ENCODE measurements at places on chromosomes 12 and 14. TPM values are rescaled to one million over a fixed set of nuclear protein-coding genes. Genes with fewer than 3 reads are reported as not detected.

DNA sequence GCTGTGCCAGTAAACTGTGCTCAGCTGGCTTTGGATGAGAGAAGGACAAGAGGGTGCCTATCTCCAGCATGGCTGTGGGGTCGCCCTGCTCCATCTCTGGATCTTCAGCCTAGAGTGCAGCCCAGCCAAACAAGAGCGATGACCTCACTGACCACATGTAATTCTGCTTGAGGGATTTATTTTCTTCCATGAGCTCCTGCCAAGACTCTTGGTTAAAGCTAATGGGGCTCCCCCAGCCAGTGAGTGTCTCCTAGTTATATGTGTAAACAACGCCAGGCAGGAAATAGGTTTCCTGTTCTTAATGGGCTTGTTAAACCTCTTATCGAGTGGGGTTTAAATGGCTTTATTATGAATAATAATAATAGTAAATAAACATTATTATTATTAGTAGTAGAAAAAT is 397.2 kb downstream of the NRXN3 start:
- peak; percentile 13 for DNase-seq

- no peak for DNase-seq
These were observed 40.8 kb downstream of the GPR65 start for GRCh38 chr14:88045705-88046104.

DNA sequence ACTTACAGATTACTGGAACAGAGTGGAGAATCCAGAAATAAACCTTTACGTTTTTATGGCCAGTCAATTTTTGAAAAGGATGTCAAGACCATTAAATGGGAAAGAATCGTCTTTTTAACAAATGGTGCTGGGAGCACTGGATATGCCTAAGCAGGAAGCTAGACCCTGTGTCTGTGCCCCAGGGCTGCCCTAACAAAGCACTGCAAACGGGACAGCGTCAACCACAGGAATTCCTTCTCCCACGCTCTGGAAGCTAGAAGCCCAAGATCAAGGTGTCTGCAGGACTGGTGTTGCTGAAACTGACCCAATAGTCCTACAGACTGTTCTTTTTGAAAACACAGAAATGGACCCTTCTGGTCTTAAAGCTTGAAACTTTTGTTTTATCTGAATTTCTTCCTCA is 9.3 kb upstream of the TMEM121 start:
- DNase-seq = no peak

REM2 gene
- not detected for total RNA-seq

PSMC6 gene
- 111 TPM for total RNA-seq

CSRP2 gene
- total RNA-seq = 26.7 TPM

KLHL33 gene
- 0.18 TPM for total RNA-seq

SLC41A2 gene
- 32.3 TPM for total RNA-seq

DNA sequence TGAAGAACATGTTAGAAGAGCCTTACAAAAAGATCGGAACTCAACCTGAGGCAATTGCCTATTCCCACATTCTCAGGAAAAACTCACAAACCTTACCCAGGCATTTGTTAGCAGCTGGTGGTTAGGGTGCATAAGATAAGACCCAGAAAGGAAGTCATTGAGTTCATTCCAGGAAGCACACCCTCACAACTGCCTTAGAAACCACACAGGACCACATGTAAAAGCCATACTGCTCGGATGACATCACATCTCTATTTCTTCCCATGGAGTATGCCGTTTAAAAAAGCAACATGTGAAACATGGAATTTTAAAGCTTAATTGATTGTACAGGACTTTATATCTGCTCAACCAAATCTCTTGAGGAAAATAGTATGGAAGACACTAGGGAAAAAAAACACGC is 411.2 kb downstream of the DAD1 start:
- no peak for DNase-seq

LMNTD1 gene
- total RNA-seq = not detected

DNA sequence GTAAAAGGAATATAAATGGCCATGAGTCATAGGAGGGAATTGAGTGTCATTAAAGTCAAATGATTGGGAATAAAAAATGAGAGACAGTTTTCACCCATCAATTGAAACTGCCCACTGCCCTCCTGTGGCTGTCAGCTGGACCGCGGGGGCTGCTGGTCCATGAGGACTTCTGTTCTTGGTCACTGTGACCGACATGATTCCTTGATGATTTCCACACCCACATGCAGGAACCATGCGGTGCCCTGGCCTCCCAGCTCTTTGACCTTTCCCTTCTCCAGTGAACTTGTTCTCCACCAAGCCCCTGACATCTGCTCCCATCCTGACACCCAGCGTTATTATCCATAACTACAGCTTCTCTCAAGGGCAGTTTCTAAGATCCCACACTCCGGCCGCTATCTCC is 48.4 kb downstream of the C12orf75 start:
- peak; percentile 8 for DNase-seq

DNA sequence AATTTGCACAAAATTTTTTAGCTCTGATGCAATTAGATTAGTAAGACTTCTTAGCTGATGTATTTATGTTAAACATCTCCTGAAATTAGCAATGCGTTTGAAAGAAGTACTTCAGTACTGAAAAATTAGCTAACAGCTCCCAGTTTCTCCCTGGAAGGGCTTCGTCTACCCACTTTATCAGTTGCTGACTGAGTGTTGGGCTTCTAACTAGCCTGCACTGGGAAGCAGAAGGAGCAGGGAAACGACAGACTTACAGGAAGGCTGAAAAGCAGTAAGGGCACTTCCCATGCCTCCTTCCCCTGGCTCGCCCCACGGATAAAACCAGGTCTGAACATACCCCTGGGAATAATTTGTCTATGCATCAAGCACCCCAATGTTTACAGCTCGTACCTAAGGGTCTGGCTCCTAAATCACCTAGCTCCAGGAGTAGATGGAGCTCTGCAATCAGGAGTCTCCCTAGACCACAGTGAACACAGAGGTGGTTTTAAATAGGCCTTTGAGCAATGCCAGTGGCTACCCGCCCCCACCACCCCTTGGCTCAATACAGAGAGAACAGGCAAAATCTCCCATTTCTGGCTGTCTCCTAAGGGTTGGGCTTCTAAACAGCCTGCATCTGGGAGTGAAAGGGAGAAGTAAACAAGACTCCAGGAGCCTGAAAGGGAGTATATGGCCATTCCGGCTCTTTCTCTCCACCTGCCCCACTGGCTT is 23.7 kb downstream of the A2M start:
- DNase-seq = no peak

DNA sequence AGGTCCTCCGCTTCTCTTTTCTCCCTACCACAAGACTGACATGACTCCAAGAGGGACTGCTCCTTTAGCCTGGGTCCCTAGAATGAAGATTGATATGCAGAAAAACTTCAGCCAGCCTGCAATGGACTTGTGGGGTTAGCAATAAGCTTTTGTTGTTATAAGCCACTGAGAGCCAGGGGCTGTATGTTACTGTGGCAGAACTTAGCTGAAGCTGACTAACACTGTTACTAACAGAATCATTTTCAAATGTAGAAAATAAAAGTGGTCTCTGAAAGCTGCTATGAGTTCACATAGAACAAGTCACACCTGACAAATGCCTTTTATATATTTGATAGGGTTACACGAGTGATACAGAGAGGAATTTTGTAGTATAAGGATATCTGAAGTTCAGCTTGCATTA is 13.6 kb upstream of the RFLNA start:
- no peak for DNase-seq

ACSS3 gene
- total RNA-seq = 24.5 TPM

DNA sequence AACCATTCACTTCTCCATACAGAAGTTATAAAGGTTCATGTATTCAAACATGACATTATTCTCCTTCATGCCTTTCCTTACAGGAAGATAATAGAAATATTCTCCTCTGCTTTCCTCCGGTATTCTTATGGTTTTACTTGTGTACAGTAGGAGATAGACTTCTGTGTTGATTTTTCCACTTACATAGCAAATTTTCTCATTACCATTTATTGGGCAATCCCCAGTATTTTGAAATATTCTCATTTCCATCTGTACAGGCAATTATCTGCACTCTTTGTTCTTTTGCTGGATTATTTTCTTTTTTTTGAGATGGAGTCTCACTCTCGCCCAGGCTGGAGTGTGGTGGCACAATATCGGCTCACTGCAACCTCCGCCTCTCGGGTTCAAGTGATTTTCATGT is 11.0 kb downstream of the PXMP2 start:
- DNase-seq = no peak

ETFBKMT gene
- total RNA-seq = 6.2 TPM

DNA sequence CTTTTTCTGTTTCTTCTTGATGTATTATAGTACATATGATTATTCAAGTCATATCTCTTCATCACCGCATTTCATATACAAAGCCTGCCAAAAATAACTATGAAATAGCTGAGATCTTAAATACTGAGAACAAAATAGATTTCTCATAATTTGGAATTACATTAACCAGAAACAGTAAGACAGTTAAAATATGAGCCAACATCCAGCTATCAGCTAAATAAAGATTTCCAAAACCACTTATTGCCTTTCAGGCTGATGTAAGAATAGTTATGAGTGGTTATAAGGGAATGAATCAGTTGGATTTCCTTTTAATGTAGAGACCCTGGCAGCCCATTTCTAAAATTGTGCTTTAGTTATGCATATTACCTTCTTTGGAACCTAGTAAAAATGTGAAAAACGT is 47.4 kb downstream of the TMEM117 start:
- peak; percentile 68 for DNase-seq

FGF6 gene
- total RNA-seq = not detected

- DNase-seq = no peak
These were observed 1.5 kb downstream of the TTC6 start for GRCh38 chr14:37596790-37597472.

DNA sequence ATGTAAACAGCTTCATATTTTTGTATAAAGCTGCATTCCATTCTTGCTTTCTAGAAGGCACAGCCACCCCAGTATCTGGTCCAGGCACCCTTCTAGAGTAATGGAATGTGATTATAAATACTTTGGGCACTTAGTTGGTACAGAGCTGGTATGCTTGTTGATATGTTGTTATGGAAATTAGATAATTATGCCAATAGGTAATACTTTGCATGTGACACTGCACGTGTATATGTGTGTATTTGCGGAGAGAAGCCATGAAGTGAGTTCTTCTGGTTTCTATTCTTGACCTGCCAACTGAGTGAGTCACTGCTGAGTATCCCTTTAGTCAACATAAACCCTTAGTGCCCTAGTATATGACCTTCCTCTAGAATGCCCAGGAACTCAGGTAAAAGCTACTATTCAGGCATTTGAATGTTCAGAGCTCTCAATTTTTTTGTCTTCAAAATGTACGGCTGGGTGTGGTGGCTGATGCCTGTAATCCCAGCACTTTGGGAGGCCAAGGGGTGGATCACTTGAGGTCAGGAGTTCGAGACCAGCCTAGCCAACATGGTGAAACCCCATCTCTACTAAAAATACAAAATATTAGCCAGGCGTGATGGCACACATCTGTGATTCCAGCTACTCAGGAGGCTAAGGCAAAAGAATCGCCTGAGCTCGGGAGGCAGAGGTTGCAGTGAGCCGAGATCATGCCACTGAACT is 6.2 kb upstream of the TCP11L2 start:
- peak; percentile 78 for DNase-seq

- DNase-seq = no peak
These were observed 32.6 kb downstream of the PRICKLE1 start for GRCh38 chr12:42556917-42557316.

LRTM2 gene
- not detected for total RNA-seq

GRCh38 chr12:21642707-21643389 is 14.8 kb downstream of the LDHB start:
- DNase-seq = peak; percentile 17

HCAR1 gene
- 2.2 TPM for total RNA-seq

All from fibroblast of the aortic adventitia (primary cell).